NCI-H774 (cell line): ENCODE measurements at places on chromosomes 2 and 18.

DNA sequence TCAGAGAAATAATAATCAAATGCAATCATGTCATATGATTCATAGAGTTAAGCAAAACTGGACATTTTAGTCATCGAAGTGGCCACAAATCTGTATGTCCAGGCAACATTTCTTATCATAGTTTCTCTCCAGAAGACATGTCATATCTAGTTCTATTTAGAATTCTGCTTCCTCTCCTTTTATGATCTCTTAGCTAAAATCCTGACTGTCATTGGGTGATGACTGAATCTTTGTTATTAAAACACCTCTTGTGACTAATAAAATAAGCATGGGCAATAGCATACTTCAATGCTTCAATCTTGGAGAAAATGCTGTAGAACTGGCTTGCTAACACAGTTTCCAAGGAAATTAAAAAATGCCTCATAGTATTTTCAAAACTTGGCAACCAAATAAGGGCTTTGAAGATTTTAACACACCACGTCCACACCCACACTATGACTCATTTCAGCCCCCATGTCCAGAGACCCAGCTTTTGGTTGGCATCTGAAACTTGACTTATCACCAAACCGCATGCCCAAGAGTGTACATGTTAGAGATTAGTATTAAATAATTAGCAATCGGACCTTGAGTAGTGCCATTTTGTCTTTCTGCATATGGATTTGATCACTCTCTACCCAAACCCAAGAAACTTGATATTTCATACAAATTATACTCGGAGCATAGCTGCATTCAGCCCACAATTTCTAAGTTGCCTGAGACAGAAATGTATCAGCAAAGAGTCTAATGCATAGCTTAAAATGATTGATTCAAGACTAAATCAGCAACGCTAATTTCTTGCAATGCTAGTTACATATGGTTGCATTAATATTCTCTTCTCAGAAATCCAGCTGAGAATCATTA, 106.5 kb upstream of the ETAA1 start:
- DNase-seq, result no peak

GRCh38 chr2:227388537-227389011, 825 bp upstream of the SCYGR1 start:
- DNase-seq, result no peak

GRCh38 chr2:239195318-239195871, 205.4 kb downstream of the HDAC4 start:
- no peak for DNase-seq

- no peak for DNase-seq
Measured at GRCh38 chr2:189179570-189179950, at the start of gene COL5A2. Gene COL5A2, minus strand, starts transcription at chr2:189179761. Its CDS starts 157 bp downstream, at chr2:189179604.

GRCh38 chr2:201754717-201755415, 25.9 kb downstream of the ALS2 start:
- no peak for DNase-seq

DNA sequence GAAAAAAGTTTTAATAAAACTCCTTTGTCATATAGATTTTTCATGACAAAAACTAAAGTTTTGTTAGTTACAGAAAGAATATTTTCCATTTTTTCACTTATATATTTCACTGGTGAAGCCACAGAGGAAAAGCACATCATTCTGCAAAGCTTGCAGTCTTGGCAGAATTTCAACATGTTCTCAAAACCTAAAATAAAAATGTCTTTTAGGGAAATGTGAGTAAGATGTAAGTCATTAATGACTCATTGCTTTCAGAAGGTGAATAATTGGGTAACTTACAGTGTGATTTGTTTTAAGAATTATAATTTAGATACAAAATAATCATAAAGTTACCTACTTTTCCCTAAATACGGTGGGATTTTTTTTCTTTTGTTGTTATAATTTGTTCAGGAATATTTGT, 43.4 kb upstream of the TNFRSF11A start:
- DNase-seq, result no peak

DNA sequence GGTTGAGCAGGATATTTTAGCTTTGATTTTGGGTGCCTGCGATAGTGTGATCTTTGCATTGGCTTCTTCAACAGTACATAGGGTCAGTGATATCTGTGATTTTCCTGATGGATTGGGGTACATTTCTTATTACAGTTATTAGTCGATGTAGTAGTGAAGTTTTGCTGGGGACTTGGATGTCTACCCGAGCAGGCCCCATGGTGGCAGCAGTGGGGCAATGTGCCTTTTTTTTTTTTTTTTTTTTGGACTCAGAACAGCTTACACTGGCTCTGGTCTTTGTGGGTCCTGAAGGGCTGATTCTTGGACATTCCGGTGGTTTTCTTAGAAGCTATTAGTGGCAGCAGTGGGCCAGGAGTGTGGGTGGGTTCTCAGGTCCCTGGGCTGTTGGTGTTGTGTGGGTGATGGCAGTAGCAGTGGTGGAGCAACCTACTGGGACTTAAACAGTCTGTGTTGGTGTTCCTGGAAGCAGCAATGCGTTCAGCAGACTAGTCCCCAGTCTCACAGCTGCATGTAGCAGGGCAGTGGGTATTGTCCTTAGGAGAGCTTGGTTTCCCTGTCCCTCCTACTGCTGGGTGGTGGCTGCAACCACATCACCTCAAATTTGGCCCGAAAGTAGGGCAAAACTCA, 53.7 kb upstream of the SLC4A10 start:
- DNase-seq, result no peak

- no peak for DNase-seq
Measured at GRCh38 chr18:3993941-3994687, 461.0 kb downstream of the DLGAP1 start.

GRCh38 chr2:44197816-44198215, 29.1 kb downstream of the PPM1B start:
- DNase-seq, result no peak

- DNase-seq, result no peak
Measured at GRCh38 chr2:106306387-106306786, 112.3 kb upstream of the UXS1 start.

- DNase-seq, result no peak
Measured at GRCh38 chr2:22062679-22063078, 938.9 kb downstream of the TDRD15 start.

GRCh38 chr2:45237850-45238542, 228.7 kb upstream of the SIX2 start:
- DNase-seq, result no peak

- no peak for DNase-seq
Measured at GRCh38 chr2:231449503-231450054, 14.7 kb downstream of the NCL start.

DNA sequence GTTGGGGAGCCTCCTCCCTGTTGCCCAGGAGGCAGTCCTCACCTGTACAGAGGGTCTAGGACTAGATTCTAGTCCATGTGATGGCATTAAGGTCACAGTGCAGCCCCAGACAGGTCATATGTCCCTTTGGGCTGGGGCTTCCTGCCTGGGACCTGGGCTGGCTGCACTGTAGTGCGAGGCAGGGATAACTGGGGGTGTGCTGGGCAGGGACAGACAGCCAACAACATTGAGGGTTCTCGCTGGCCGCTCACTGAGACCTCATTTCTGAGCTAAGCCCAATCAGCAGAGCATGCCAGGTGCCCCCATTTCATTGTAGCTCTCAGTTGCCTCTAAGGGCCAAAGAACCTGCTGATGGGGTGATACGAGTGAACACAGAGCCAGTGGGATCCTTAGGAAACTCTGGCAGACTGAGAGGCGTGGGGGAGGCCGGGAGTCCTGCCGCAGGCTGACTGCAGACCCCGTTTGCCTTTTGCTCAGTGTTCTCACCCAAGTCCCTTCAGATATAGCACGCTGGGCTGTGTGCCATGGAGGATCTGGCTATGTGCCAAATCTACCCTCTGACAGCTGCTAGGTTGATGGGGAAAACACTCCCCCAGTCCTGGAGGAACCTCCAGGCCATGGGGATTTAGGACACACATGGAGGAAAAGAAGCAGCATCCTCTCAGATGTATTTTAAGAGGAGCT, 51.9 kb downstream of the DYSF start:
- DNase-seq, result peak; percentile 3

DNA sequence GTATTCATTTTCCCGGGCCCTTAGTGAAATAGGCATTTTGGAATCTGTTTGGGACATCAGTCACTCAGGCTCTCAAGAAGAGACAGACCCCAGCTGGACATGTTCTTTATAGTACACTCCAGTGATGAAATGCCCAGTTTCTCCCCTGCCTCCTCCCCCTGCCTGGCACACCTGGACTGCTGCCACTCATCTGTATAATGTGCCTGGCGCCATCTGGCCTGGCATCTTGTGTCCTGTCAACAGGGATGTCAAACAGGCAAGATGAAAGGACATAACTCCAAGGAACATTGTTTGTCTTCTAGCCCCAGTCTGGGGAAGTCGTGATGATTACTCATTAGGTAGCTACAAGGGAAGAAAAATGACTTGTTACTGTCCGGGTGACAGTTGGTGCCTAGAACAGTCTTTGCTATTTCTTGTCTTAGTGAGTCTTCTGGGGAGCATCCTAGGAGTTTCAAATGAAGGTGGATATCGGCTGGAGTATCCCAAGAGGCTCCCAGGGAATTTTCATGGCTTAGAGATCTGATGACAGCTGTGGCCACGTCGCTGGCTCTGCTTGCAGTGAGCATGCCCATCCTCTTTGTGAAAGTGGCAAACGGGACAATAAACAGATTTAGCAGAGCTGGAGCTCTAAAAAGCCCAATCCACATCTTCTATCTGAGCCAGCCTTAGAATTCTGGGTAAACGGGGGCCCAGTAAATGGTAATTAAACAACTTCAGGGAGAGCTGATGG, 153.6 kb downstream of the ALK start:
- DNase-seq, result no peak

DNA sequence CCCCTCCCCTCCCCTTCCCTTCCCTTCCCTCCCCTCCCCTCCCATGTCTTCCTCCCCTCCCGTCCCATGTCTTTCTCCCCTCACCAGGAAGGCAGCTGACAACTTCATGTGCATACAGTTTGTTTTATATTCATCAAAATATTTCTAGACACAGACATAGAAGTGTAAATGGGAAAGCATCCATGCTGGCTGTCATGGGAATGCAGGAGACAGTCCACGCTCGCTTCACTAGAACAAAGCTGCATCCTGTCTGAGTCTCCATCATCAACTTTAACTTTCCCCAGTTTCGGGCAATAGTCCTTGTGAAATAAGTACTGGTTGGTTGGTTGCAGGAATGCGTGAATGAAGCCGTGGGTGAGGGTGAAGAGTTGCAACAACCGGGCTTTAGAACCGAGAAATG, 226.9 kb downstream of the DCDC2C start:
- no peak for DNase-seq
